ENCODE measurements at places on chromosomes 11 and 22.

DNA sequence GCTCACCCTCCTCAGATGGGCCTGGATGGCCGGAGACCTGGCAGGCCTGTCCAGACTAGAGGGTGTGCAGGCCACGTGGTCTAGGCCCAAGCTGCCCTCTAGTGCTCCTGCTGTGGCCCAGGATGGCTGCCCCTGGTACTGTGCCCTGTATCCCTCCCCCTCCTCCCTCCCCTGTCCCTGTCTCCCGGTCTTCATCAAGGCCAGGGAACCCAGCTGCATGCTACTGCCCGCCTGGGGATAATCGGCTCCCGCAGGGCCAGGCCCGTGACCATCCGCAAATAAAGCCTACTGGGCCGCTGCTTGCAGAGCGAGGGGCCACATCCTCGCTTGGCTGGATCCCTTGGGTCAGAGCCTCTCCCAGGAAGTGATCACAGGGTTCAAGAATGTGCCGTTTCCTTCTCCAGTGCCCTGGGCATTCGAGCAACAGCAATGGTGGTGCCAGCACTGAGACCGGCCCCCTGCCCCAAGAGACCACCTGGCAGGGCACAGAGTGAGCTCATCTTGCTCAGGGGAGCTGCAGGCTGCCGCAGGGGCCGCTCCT lies 51.1 kb downstream of the WNT7B start:
- DNase-seq: no peak

GRCh38 chr11:120134931-120135228 lies 3.0 kb downstream of the TRIM29 start:
- DNase-seq: no peak

DNA sequence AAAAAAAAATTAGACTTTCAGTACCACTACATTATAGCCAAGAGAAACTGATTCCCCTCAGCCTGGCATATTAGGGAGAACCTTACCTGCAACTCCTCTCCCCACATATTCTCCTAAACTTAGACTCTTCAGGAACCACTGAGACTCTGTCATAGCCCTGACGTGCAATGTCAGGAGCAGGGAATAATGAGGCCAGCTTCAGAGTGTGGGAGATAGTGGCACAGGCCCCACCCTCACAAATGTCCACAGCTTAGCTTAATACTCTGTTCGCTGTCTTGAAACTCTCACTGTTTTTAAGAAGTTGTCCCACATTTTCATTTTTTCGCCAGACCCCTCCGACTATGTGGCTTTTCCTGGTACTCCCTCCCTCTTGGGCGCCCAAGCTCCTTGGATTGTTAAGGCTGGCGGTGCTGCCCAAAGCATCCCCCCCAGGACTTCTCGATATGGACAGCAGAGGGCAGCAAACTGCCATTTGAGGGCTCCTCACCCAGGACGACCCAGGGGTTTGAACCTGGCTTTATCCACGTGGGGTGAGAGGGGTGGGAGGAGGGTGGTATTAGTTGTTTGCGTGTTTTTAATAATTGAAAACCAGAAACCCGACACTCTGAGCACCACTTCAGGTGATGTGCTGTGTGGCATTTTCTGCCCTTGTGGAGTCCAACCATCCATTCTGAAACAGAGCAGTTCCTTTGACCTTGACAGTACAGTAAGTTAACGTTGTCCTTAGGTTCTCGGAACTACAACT lies 45.2 kb upstream of the RASSF10 start:
- peak; percentile 24 for DNase-seq

- no peak for DNase-seq
Measured at GRCh38 chr11:43962383-43963278, 20.2 kb downstream of the C11orf96 start.

Measured in fibroblast of gingiva (primary cell).